Thoracic aorta (tissue), 2 donors: ENCODE measurements at places on chromosomes 6 and 20.

DNA sequence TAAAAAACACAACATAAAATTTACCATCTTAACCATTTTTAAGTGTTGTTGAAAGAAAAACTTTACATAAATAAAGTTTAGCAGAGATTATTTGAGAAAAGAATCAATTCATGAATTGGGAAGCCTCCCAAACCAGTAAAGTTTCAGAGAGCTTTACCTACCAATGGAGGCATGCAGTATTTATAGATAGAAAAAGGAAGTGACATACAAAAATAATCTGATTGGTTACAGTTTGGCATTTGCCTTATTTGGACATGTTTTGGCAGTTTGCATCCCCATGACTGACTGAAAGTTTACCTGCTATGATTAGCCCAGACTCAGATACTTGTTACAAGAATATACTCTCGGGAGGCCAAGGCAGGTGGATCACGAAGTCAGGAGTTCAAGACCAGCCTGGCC is 3.7 kb upstream of the CMTR1 start:
- no peak for DNase-seq

DNA sequence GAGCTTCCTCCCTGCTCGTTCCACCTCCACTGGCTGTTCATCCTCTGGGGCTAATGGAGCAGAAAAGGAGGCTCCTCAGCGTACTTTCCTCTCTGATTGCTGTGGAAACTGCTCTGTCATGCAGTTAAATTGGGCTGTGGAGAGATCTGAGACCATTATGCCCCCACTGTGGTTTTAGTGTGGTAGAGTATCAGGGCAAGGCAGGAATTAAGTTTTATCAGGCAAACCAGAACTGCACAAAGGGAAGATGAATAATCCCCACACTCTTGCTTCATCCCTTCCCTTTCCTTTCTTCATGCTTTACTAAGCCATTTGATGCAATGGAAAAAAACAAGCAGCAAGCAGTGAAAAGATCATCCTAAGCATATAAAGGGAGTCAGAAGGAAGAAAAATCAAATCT is 11.9 kb upstream of the ME1 start:
- no peak for DNase-seq

- DNase-seq, result no peak
Measured at GRCh38 chr6:138004430-138005287, 102.6 kb downstream of the PERP start.

GRCh38 chr20:3102575-3103368 is 18.2 kb upstream of the AVP start:
- no peak for DNase-seq

GRCh38 chr6:169185692-169186485 is 67.8 kb downstream of the THBS2 start:
- DNase-seq, result no peak

DNA sequence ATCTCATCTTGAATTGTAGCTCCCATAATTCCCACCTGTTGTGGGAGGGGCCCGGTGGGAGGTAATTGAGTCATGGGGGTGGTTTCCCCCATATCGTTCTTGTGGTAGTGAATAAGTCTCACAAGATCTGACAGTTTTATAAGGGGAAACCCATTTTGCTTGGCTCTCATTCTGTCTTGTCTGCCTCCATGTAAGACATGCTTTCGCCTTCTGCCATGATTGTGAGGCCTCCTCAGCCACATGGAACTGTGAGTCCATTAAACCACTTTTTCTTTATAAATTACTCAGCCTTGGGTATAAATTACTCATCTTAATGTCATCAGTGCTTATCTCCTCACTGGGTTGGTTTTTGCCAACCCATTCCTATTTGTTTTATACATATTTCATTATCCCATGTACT is 142.0 kb upstream of the GMDS start:
- DNase-seq, result no peak

GRCh38 chr6:3348821-3349220 is 90.1 kb downstream of the PSMG4 start:
- DNase-seq, result no peak

- DNase-seq, result no peak
Measured at GRCh38 chr6:116513224-116513875, 1.9 kb downstream of the CALHM5 start.

DNA sequence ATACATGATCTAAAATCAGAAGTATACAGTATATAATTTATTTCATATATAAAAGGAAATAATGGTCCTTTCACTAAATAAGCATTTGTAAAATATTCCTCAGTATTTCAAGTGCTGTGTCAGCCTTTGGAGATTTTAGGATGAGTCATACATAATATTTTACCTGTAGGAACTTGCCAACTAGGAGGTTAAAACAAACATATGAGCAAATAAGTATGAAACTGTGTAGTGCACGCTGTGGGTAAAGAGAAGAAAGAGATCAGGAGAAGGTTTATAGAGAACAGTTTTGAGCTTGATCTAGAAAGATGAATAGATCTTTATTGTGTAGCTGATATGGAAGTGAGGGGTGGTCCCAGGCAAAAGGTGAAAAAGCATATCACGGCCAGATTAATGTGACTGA is 169.9 kb upstream of the RNF217 start:
- DNase-seq, result no peak

- DNase-seq, result no peak
Measured at GRCh38 chr20:58910473-58910872, 58.0 kb downstream of the GNAS start.

- DNase-seq, result no peak
Measured at GRCh38 chr6:12585497-12585958, 131.0 kb upstream of the PHACTR1 start.

- DNase-seq, result no peak
Measured at GRCh38 chr6:40937491-40937890, 101.5 kb downstream of the UNC5CL start.

DNA sequence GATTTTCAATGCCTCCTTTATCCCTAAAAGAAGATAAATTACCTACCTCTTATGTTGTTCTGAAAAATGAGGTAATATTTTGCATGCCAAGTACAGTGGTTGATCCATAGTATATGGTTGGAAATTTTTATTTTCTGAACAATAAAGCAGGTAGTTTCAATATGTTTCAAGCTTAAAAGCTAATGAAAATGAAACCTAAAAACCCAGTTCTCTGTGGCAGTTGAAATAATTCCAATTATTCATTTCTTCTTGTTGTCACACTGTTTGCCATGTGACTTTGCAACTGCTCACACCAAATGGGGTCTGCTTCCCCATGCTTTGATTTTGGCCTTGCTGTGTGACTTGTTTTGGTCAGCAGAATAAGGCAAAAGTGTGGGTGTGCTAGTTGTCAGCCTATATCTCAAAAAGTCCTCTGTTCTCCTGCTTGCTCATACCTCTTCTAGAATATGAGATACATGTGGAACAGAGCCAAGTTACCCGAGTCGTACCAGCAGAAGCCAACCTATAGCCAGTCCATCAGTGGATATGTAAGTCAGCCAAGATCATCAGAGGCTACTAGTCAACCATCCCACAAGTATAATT is 197.2 kb upstream of the THEMIS start:
- no peak for DNase-seq

GRCh38 chr6:87197547-87197946 is 42.2 kb downstream of the ZNF292 start:
- DNase-seq, result no peak

DNA sequence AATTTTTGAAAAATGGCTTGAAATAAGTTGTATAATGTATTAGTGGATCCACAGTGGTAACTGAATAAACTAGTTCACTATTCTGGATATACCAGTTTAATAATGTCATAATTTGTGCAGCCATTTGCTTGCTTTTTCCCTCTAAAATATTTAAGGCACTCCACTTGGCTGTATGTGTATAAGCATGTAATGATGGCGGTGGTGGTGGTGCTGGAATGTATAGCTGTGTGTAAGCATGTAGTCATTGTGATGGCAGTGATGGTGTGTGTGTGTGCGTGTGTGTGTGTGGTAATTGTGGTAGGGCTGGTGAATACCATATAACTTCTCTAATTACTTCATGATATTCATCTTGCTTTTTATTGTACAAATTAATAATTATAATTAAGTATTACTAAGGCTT is 89.2 kb upstream of the HIVEP1 start:
- no peak for DNase-seq

DNA sequence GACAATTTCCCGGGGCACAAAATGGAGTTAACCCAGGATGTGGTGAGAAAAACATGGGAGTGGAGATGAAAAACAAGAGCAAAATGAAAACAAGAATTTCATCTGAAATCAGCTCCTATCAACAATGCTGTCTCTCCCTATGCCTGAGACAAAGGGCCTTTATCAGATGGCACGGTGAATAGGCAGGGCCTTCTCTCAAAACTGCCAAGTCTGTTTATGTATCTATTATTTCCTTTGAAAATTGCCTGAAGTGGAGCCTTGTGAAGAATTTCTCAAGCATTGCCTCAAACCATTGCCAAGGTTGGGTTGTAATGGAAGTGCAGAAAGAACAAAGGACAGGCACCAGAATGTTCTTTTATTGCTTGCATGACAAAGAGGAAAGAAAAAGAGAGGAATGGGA is 74.7 kb downstream of the BTBD3 start:
- no peak for DNase-seq
